Putamen (tissue), 1 donor: ENCODE measurements at places on chromosomes 12 and 14.

DNA sequence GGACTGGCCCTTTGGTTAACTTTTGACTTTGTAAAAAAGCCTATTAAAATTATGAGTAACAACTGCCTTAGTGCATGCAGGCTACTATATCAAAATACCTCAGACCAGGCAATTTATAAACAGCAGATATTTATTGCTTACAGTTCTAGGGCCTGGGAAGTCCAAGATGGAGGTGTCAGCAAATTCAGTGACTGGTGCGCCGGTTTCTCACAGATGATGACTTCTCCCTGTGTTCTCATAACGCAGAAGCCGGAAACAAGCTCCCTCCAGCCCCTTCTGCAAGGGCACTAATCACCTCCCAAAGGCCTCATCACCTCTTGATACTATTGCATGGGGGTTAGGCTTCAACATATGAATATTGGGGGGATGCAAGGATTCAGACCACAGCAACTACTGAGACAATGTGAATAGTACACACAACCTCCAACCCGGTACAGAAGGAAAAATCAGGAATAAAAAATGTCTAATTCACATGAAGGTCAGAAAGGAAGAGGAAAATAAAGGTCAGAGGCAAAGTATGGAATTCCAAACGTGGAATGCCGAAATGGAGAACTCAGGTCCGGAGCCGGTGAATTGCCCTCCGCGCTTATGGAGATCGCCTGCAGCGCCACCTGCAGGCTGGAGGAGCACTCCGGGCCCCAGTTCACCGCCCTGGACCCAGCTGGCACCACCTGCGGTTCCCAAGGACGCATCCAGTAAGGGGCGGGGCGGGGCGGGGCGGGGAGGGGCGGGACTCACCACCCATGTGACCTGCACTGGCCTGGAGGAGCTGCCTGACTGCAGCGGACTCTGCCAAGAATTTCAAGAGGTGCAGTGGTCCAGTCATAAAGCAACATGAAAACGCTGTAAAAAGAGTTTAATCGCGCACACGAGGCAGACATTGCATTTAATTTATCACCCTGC lies 203.4 kb downstream of the KIF26A start:
- DNase-seq, result no peak

DNA sequence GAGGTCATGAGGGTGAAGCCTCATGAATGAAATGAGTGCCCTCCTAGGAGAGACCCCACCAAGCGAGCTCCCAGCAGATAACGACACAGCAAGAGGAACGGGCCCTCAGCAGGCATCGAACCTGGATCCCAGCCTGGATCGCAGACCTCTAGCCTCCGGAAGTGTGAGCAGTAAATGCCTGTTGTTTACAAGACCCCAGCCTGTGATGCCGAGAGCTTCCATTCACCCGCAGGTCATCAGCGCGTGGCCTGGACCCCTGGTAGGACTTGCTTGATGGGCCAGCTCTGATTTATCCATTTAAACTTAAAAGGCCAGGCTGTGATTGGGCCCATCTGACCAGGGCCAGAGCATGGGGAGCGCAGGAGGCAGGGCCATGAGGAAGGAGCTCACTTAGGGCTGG lies 7.0 kb downstream of the TMEM179 start:
- no peak for DNase-seq

DNA sequence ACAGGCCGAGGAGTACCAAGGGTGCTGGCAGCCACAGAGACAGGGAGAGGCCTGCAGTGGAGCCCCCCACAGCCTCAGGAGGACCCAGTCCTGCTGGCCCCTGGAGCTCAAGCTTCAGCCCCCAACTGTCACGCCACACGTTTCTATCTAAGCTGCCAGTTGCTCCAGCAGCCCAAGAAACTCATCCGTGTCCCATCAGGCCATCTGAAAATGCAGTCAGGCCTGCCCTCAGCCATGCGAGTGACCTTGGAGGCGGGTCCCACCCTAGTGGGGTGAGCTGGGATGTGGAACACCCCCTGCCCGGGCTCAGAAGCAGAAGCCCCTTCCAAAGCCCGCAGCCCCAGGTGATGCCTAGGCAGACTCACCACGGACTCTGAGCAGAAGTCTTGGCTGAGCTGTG lies 158.9 kb downstream of the RIMBP2 start:
- no peak for DNase-seq

DNA sequence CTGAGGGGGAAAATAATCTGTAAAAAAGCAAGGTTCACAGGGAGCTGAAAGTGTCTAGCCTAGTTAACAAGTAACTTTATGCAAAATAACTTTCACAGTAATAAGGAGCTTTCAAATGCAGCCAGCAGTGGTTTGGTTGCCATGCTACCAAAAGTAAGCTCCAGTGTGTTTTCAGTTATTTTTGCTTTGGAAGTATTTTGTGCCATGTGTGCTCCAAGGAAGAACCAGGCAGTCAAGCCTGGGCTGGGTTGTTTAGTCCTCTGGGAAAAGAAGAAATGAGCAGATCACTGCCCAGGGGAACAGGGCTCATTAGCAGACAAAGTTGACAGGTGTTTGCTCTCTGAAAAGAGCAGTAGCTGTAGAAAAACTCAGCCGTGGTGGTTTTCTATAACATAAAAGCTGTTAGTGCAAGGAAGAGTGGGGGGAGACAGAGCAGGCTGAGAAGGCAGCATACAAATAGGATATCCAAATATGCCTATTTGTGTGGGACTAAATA lies 92.8 kb upstream of the TMTC2 start:
- no peak for DNase-seq

DNA sequence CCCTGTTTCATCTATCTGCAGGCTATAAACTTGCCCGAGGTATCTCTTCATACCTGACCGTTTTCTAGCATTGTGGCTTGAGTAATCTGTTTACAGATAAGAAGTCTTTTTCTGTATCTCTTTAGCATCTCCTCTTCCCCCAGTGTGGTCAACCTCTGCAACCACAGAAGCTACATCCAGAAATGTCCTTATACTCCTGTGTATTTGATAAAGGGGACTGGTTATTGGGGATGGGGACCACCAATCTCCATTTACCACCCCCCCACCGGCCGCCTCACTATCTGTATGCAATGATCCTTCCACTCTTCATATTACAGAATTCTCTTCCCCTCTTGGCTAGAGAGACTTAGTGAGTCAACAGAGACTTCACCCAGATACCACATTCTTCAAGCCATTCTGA lies 3.4 kb upstream of the RPAP3 start:
- DNase-seq, result no peak

DNA sequence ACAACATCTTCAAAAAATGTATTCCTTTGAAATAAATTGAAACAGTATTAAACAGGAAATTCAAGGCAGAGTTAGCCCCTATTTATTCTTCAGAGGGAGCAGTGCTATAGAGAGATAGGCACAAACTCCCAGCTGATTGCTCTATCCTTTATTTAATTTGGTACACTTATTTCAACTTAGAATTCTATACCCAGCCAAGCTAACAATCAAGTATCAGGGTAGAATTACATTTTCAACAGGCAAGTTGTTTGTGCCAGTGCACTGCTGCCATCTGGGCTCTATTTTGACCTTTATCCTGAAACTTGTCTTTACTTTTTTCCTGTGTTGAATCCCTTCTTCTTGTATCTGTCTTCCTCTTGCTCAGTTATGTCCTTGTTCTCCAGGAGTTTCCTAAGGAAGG lies 159.2 kb downstream of the STXBP6 start:
- no peak for DNase-seq

- no peak for DNase-seq
Measured at GRCh38 chr14:26928019-26928418, 330.2 kb upstream of the NOVA1 start.

GRCh38 chr12:30974746-30975500 lies 48.4 kb downstream of the TSPAN11 start:
- DNase-seq, result no peak

GRCh38 chr12:93322784-93323183 lies 54.9 kb upstream of the NUDT4 start:
- no peak for DNase-seq

GRCh38 chr14:66038212-66038611 lies 448.0 kb upstream of the CCDC196 start:
- DNase-seq, result no peak

DNA sequence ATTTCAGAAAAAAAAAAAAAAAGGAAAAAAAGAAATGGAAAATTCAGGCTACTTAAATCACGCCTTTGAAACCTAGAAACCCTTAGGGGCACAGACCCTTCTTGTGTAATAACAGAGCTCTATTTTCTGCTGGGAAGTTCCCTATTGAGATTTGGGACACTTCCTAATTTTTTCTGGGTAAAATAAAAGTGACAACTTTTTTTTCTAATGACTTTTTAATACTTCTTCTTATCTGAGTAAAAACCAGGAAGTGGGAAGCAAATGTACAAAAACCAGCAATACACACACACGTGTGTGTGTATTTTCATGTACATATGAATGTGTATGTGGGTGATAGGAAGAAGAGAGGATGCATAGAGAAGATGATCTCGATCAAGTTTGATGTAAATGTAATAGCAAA lies 35.8 kb downstream of the ETV6 start:
- DNase-seq, result no peak

DNA sequence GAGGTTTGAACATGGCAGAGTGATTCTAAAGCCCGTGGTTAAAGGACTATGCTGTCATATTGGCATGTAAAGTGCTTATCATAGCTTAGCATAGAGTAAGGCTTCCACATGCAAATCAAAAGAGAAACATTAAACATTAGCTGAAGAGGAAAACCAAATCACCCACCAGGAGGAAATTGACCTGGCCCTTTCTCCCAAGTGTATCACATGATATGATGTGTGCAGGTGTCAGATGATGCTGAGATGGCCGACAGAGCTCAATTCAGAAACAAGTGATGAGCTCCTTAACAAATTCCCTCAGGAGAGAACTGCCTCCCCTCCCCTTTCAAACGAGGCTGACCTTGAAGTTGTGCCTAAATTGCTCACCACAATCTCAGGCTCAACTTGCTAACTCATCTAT lies 217.1 kb upstream of the BTG1 start:
- DNase-seq, result no peak

DNA sequence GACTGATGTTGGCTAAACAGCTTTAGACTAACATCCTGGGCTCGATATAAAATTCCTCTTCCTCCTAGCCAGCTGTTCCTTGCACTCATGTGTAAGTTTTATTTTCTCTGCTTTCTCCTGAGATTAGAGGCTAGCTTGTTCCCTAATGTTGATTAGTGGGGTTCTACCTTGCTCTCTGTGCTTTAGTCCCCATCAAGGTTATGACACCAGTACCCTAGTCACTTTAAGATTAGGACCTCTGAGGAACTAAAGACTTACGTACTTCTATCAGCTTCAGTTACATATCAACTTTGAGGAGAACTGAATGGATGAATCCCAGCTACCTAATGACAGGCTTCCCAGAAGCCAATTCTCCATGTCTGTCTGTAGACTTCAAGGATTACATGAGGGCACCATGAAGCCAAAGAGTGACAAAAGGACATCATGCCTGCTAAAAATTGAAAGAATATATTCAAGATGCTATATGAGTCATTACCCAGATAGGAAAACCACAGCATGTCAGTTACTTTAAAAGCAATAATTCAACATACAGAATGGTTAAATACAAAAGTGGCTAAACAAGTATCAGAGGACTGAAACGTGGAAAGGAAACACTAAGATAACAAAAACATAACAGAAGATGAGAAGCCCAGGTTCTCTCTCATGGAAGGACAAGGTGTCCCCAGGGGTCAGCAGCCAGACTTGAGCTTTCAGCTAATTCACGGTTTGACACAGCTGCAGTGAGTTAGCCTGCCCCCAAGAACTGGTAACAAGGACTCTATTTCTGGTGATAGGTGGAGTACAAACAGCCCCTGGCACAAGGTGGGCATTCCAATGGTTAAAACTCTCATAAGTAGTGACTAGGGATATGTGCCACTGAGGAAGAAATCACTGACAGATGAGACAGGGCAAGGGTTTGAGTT lies 20.4 kb downstream of the ADAM20 start:
- DNase-seq, result no peak

DNA sequence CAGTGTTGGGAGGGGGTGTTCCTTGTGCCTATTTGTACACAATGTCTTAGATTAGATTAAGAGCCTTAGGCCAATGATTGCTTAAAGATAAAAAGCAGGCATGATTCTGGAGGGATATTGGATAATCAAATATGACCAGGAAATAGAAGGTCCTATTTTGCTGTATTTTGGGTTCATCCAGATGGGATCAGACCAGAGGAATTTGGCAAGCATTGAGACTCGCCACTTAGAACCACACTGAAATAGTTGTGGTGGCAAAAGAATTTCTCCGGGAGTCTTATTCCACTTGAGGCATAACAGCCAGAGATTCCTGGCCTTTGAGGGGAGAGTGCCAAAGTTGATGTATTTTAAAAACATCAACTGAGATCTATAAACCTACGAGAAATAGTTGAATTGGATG lies 327.2 kb downstream of the RAD51B start:
- no peak for DNase-seq

DNA sequence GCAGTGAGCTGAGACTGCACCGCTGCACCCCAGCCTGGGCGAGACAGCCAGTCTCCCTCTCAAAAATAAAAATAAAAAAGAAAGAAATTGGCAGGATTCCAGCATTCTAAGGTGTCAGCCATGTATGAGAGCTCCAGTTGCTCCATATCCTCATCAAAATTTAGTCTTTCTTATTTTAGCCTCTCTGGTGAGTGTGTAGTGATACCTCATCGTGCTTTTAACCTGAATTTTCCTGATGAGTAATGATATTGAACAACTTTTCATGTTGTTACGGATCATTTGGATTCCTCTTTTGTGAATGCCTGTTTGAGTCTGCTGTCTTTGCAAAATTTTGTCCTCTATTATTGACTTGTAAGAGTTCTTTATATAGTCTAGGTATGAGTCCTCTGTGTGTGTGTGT lies 28.5 kb downstream of the CCDC60 start:
- no peak for DNase-seq

DNA sequence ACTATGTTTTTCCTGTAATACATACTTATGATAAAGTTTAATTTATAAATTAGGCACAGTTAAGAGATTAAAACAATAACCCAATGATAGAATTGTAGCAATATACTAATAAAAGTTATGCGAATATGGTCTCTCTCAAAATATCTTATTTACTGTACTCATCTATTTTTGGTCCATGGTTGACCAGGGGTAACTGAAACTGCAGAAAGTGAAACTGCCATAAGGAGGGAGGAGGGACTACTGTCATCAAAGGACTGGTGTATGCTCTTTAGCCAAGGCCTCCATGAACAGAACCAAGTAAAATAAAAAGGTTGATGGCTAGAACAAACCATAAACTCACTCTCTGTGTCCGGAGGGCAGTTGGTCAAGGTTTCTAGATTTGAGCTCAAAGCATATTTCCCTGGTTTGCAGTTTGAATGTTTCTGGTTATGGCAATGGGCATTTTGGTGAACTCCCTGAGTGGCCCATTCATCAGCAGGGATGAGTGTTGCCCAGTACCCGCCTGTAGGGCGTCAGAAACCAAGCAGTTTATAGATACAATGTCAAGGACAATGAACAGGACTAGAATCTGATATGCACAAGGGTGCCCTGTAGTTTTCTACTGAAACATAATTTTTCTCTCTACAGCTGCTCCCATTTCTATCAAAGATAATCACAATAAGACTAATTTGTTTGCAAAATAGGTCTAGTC lies 19.8 kb downstream of the LEMD3 start:
- DNase-seq, result no peak
